ENCODE measurements at places on chromosomes 13 and 19.

GRCh38 chr13:59504407-59504806 lies 659.3 kb downstream of the DIAPH3 start:
- no peak for DNase-seq

DNA sequence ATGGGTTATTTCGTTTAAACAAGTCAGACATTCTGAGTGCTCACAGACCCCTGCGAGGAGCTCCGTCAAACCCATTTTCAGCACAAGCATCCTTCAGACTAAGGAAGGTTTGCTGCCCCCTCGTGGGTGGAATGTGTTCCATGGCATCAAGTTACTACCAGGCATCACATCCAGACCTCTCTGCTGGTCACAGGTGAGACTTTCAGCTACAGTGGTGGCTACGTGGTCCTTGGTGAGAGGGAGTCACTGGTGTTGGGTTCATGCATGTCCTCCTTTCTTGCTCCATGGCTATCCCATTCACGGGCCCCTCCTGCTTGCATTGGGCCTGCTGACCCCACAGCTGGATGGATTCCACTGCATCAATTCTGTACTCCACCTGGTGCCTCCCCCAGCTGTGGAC lies 9.1 kb upstream of the LILRB5 start:
- no peak for DNase-seq

DNA sequence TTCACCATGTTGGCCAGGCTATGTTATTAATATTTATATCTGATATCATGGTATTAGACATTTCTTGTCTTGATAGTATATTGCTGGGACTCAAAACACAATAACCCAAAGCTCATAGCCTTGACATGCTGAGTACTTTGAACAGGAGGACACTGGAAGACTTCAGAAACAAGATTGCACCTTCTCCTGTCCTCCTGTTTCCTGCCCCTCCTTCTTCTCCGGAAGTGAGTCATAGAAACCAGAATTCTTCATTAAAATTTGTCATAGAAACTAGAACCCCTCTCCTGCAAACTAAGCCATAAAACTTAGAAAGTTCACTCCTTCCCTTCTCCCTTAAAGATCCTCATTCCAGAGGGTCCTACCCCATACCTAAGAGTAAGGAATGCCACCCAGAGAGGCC lies 400.2 kb downstream of the SLITRK5 start:
- DNase-seq = no peak

DNA sequence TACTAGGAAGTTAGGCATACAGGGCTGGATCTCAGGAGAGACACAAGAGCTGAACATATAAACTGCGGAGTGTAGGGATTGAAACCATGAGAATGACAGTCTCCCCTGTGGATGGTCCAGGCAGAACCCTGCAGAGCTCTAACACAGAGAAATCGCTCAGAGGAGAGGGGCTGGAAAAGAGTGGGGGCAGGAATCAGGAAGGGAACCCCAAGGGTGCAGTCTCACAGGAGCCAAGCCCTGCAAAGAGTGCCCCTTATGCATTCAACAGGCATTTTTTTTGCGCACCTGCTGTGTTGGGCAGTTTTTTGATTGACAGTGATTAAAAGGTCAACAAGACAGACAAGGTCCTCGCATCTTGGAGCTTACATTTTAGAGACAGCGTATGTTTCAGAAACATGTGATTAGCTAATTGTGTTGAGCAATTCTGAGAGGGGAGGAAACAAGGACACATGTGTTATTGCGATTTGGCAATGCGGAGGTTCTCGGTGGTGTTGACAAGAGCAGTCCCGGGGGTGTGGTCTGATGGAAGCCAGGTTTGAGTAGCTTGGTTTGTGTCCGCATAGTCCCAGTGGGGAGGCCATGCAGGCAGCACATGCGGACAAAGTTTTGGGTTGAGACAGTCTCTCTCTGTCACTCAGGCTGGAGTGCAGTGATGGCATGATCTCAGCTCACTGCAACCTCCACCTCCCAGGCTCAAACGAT lies 182.6 kb upstream of the IRS2 start:
- DNase-seq = no peak

DNA sequence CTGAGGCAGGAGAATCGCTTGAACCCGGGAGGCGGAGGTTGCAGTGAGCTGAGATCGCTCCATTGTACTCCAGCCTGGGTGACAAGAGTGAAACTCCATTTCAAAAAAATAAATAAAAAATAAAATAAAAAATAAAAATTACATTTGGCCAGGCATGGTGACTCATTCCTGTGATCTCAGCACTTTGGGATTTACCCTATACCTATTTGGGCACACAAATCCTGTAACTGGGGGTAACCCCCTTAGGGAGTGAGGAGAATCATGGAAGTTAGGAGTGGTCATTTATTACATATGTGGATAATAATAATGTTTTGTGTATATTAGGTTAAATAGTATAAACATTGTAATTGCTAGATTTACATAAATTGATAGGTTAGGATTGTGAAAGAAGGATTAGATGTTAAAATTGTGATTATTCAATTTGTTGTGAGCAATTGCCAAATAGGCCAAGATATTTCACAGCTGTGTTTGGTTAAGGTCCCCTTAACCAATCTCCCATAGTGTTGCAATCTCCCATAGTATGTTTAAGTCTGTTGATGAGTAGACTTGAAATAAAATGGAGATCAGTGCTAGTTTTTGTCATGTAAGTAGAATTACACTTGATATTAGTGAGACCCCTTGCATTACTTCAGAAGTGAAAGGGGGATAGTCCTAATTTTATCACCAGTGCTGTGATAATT lies 30.7 kb downstream of the ZNF844 start:
- DNase-seq = no peak

DNA sequence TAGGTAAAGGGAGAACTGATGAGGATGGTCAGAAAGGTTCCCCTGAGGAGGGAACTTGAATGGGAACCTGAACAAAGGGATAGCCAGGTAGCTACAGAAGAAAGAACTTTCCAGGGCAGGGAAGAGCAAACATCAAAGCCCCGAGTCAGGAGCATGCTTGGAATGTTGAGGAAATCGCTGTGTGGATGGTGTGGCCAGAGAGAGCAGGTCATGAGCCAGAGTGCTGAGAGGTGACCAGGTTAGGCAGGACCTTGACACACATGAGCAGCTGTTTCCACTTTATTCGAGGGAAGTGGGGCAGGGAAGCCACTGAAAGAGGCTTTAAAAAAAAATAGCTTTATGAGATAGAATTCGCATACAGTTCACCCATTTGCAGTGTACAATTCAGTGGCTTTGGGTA lies 4.4 kb downstream of the RAB8A start:
- no peak for DNase-seq

DNA sequence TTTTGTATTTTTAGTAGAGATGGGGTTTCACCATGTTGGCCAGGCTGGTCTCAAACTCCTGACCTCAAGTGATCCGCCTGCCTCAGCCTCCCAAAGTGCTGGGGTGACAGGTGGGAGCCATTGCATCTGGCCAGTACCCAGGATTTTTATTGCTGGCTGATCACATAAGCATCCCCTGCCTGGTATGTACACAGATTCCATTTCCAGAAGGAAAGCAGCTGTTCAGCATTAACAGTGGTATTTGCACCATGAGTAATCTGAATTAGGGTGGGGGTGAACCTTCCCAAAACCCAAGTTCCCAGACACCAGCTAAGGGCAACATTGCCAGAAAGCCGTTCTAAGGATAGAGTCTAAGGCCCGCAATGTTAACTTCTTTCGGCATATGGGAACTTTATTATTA lies 7.3 kb downstream of the ZNF555 start:
- no peak for DNase-seq

- DNase-seq = no peak
These were observed 568.5 kb downstream of the SLITRK6 start for GRCh38 chr13:85230691-85231093.

DNA sequence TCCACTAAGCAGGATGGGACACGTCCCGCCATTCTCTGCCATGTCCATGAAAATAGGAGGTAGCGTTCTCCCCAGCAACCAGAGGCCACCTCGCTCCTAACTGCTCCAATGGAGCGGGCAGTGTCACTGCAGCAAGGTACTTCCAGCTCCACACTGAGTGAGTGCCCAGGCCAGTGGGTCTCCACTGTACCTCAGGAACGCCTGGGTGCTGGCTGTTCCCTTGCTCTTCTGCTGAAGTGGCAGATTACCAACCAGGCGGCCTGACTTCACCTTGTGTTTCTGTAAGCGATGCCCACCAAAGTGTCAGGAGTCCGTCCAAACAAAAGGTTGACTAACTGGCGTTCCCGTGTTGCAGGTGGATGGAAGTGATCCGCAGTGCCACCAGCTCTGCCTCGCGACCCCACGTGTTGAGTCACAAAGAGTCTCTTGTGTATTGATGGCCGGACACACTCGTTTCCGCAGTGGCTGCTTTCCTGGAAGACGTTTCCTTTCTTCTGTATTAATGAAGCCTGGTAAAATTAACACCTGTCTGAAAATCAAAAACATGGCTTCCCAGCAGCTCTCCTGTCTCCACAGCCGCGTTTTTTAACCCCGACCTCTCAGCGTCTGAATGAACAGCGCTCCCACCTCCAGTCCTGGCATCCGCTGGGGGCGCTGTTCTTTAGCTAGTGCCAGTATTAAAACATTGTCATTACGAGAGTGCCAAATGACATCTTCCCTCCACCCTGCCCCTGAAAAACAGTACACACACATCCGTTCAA lies 128.8 kb downstream of the STK24 start:
- peak; percentile 18 for DNase-seq

DNA sequence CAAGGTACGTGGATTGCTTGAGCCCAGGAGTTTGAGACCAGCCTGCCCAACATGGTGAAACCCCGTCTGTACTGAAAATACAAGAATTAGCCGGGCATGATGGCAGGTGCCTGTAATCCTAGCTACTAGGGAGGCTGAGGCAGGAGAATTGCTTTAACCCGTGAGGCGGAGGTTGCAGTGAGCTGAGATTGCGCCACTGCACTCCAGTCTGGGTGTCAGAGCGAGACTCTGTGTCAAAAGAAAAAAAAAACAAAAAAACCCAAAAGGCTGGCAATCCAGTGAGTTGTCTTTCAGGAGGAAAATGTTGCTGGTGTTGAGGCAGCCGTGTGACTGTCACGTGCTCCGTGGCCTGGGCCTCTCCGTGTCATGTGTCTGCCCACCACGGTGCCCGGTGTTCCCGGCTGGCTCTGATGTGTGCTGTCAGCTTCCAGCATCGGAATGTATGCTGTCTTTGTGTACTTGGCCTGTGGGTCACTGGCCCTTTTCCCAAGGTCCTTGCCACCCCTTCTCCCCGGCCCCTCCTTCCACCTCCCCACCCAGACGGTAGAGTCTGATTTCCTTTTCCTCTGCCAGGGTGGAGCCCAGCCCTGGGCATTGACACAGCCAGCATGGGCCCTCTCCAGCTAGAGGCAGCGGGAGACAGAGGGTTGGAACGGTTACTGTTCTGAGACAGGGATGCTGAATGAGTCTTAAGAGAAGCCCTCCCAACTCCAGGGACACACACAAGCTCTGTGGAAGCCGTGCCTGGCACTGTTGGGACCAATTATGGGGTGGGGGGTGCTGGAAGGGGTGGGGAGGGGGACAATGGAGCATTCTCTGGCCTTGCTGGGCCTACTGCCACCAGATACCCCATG lies 7.2 kb upstream of the TUBB4A start:
- DNase-seq = peak; percentile 93

DNA sequence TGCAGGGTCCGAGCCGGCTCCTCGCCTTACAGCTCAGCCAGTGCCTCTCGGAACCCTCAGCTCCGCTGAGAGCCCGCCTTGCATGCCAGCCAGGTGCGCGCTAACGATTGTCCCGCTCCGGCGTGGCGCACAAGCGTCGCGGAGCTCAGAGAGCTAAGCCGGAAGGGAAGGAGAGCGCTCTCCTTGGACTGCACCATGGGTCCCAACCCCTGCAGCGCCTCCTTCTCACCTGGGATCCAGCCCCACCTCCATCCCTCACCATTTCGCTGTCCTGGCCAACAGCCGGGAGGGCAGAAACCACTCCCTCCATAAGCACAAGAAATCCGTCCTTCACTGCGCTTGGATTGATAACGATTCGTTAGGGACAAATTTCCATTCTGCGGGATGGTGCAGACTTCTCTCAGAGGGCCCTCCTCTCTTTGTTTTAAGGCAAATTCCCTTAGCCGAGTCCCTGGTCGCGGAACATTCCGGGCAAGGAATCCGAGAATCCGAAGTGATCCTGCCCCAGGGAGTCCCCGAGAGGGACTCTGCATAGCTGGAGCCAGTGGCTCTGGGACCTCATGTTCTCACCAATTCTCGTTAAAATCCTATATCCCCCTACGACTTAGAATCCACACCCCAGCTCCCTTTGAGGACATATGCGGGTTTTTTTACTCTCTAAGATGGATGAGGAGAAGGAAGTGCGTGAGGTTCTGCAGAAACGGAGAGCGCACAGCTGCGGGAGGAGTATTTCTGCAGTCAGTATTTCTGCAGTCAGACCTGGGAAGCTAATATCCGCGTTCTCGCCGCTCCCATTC lies 2.8 kb downstream of the GSX1 start:
- DNase-seq = no peak

DNA sequence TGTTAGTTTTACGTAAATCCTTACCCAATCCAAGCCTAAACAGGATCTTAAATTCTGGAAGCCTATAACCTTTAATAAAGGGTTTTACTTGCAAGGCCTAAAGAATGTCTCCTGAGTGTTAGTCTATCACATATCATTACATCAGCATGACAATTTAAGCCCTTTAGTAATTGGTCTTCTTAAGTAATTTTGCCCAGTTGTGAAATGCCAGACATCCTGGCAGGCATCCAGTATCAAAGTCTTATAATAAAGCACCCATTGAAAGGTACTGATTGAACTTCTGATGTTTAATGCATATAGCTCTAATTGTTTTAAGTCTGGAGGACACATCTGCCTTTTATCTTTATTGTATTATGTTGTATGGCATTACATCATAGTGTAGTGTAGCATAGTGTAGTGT lies 1078.9 kb downstream of the SLITRK1 start:
- no peak for DNase-seq

GRCh38 chr19:41843371-41843770 lies 1.1 kb downstream of the LYPD4 start:
- DNase-seq = no peak

DNA sequence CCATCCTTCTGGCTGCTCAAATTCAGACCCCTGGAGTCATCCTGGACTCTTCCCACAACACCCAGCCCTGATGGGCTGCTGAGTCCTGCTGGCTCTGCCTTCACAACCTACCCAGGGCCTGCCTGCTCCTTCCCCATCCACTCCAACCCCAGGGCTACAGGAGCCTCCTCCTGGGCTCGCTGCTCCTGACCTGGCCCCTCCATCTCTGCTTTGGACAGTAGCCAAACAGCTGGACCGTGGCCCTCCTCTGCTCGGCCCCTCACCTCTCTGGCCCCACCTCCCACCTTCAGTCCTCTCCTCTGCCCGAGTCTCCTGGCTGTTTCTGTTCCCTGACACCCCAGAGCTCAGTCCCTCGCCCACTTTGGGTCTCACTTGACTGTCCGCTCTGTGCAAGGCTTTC lies 66.7 kb downstream of the CEBPG start:
- DNase-seq = no peak

DNA sequence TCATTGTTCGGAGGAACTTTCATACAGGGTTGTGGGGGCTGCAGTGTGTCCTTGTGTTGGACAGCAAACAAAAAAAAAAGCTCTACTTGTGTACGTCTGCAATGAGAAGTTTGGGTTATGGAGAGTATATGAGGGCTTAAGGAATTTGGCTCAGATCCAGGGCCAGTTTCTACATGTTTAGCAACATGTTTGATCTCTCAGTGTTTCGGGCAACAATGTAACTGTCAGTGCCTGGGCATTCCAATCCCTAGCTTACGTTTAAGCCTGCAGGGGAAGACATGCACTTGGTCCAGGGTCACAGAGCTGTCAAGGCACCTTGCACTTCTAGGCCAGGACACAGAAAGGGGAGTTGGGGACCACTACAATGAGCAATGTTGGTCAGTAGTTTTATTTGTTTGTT lies 13.9 kb downstream of the ZNF543 start:
- no peak for DNase-seq

GRCh38 chr19:20077791-20078463 lies at the start of gene ZNF90:
Gene ZNF90 (plus strand): TSS chr19:20078000. CDS start chr19:20078133, 133 bp downstream.
- peak; percentile 84 for DNase-seq
